ENCODE measurements at places on chromosomes 4 and X. TPM values are rescaled to one million over a fixed set of nuclear protein-coding genes. Genes with fewer than 3 reads are reported as not detected.

GALNTL6 gene
- total RNA-seq = 0.10 TPM

NDNF gene
- 33.3 TPM for total RNA-seq

DCAF4L1 gene
- total RNA-seq = 0.44 TPM

SCRG1 gene
- total RNA-seq = not detected

MAGEC2 gene
- not detected for total RNA-seq

SSX4 gene
- total RNA-seq = not detected

DNA sequence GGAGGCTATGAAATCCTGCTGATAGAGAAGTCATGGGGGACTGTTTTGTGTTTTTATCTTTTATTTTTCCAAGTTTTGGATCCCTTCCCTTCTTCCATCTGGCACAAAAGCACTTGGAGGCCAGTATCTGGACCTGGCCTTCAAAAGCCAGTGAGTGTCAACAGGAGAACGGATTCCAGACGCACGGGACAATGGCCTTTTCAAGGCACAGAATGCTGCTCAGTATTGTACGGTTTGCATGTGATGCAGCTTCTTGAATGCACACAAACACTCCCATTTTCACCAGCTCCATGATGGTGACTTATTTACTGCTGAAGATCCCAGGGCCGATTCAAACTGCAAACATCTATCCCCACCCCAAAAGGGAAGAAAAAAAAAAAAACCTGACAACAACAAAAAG lies 145.4 kb downstream of the CPEB2 start:
- no peak for DNase-seq

DNA sequence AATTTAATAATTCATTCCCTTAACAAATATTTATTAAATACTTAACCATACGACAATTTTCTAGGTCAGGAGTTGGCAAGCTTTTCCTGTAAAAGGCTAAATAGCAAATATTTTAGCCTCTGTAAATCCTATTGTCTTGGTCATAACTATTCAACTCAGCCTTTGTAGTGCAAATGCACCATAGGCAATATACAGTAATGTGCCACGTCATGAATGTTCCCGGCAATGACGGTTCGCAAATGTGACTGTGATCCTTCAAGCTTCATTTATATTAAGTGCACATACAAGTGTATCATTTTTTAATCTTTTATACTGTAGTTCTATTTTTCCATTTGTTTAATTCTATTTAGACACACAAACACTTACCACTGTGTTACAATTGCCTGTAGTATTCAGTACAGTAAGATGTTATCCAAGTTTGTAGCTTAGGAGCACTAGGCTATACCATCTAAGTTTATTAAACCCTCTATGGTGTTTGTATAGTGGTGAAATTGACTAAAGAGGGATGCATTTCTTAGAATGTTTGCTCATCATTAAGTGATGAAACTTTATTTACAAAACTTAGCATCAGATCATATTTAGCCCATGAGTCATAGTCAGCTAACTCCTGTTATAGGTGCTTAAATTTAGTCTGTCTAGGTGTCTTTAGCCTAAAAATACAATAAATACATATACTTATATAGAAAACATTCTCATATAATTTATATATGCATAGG lies 553.6 kb downstream of the STPG2 start:
- no peak for DNase-seq

DNA sequence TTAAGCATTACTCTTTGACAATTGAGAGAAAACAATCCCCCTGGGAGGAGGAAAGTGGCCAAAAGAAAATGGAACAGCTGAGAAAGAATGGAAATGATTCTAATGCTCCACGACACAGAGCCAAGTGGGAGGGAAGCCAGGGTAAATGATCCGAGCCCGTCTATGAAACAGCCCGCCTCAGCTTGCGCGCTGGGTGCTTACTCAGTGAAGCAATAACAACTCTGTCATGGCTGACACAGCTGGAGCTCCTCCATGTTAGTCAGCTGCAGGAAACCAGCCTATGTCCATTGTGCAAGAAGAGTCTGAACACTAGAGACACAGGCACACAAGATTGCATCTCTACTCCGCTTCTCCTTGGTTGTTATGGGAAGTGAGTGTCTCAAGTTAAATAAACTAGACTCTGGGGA lies 19.3 kb downstream of the NOA1 start:
- DNase-seq = no peak

GRCh38 chr4:41104155-41104554 lies 110.2 kb downstream of the APBB2 start:
- DNase-seq = no peak

DNA sequence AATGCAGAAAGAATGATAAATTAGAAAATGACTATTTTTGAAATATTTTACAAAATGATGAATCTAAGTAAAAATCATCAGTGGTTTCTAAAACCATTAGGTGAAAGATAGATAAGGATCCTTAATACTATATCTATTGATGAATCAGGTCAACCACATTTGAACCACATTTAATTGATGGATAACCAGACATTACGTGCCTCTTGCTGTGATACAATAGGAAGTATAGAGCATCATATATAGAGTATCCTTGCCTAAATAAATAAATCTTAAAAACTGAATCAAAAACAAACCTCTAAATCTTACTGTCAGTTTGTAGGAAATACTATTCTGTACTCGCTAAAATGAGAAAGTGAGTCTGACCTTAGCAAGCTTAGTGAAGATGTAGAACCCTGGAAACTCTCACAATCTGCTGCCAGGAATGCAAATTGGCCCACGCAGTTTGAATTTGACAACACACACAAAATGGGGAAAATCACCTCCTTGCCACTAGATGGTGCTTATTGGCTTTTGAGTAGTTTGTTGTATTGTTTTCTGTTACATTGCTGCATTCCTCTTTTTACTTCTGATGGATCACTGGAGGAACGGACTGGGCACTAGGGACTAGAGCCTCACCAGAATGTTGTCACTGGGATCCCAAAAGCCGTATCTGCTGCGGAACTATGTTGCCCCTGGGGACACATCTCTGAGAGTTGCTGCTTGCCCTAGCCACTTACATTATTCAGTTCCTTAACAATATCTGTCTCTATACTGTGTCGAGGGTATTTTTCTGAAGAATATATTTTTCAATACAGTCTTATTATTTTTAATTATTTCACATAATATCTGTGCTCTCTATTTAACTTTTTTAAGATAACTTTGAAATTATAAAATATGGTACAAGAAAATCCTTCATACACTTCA lies 25.4 kb upstream of the SLAIN2 start:
- DNase-seq = peak; percentile 23

DNA sequence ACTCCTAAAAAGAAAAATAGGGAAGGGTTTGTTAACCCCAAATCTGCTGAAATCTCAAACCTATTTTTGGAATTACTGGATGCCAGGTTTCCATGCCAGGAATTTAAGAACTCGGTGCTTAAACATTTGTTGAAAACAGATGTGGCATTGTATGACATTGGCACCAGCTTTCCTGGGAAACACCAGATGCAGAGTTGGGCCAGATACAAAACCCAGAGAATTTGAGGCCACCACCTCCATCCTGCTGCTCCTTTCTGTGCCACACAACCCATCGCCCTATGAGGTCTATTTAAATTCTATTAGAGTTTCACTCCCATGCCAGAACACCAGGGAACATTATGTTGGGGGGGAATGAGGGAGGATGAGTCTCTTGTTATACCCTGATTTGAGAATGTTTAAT lies 71.7 kb downstream of the ARAP2 start:
- no peak for DNase-seq

- DNase-seq = no peak
Measured at GRCh38 chr4:154566639-154567204, 3.9 kb downstream of the FGB start.

- no peak for DNase-seq
Measured at GRCh38 chr4:182978152-182978827, 61.1 kb upstream of the DCTD start.

- no peak for DNase-seq
Measured at GRCh38 chr4:89800527-89801103, 36.3 kb downstream of the SNCA start.

DNA sequence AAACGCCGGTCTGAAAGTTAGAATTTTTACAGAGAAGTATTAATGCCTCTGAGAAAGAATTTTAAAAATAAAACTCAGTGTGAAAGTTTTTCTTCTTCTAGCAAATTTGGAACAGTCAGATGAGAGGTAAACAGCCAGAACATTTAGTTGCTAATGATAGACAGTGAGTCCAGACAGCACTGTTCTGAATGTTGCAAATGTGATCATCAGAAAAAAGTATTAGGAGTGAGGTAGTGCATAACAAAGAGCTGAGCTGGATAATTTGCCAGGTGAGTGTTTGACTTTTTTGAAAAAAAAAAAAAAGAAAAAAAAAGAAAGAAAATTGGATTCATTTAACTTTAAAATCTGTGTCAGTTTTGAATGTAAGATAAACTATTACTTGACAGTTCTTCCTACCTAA lies 42.0 kb upstream of the GRPR start:
- DNase-seq = no peak

- no peak for DNase-seq
Measured at GRCh38 chrX:121052122-121052521, 4.7 kb downstream of the GLUD2 start.

GRCh38 chrX:110001740-110002299 lies 1.1 kb upstream of the TMEM164 start:
- no peak for DNase-seq

GRCh38 chr4:7403001-7403400 lies 31.7 kb downstream of the PSAPL1 start:
- no peak for DNase-seq

DNA sequence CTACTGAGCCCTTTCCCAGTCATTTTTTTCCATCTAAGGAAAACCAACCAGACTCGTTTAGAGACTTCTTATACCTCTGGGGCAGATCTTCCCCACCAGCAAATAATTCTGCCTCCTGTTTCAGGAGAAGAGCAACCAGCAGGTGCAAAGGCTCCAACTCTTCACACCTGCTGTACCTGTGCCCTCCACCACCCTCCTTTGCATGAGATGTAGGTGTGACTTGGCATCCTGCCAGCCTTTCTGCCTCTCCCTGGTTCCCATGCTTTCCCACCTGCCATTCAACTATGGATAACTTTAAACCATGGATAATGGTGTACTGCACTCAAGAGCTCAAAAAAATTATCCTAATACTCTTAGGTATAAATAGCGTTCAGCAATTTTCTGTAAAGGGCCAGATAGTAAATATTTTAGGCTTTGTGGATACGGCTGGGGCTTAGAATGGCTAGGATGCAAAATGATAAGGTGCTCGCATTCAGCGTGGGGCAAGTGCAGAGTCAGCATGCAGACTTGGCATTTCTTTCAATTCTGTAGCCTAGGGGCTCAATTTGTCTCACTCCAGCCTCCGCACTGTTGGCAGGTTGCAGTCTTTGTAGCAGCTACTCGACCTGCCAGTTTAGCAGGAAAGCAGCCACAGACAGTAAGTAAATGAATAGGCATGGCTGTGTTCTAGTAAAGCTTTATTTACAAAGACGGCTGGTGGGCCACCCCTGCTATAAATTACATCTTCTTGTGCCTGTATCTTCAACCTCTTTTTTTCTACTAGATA lies 79.8 kb downstream of the HCCS start:
- no peak for DNase-seq

DNA sequence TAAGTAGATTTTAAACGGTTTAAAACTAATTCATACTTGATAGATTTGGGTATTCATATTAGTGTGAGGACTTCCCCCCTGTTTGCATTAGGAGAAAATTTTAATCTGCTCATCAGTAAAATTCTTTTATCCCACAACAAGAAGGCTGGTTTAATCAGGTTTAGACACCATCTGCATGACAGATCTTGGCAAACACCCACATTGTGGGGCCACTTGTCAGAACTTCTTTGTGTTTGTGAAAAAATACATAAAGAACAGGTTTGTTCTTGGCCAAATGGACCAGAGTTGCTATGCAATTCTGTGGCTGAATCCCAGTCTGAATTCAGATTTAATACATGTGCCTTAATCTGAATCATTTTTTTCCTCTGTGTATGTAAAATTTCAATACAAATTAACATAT lies 121.1 kb downstream of the REPS2 start:
- no peak for DNase-seq

DNA sequence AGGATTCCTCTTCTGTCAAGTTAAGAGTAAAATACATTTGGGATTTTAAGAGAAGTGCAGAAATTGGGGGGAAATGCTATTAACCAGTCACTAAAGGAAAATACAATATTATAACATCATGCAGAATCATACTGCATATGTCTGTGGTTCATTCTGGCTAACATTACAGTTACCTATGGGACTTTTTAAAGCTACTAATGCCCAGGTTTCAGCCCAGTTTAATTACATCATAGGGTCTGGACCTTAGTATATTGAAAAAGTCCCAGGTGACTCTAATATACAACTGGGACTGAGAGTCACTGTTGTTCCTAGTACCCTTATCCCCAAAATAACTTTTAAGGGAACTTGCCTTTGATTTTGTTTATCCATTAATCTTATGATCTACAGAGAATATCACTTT lies 10.0 kb downstream of the ABCE1 start:
- no peak for DNase-seq

DNA sequence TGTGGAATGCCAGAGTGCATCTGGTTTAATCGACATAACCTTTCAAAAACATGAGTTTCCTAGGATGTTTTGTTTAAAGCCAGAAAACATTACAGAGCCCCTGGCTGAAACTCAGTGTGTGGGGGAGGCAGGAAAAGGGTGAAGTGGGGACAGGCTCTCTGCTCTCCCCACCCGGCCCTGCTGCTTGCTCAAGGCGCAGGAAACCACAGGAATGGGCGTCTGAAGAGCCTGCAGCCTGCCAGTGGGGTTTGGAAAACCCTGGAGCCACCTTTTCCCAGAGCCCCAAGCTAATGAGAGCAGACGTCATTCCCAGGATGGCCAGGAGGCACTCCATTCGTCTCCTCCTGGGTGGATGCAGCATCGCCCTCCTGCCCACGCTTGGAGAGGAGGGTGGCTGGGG lies 240.6 kb downstream of the AFAP1 start:
- DNase-seq = no peak

GRCh38 chr4:25567253-25567652 lies 88.4 kb upstream of the SLC34A2 start:
- DNase-seq = no peak

GRCh38 chr4:164509951-164510350 lies 244.0 kb upstream of the SMIM31 start:
- DNase-seq = no peak

GRCh38 chr4:39062094-39062769 lies at the start of gene KLHL5:
KLHL5 (plus strand) TSS chr4:39062232; CDS start chr4:39062653, 421 bp downstream.
- no peak for DNase-seq

- DNase-seq = no peak
Measured at GRCh38 chr4:117550085-117550484, 464.7 kb upstream of the TRAM1L1 start.

GRCh38 chr4:52873191-52873590 lies 11.1 kb downstream of the RASL11B start:
- DNase-seq = no peak

- no peak for DNase-seq
Measured at GRCh38 chr4:82650868-82651267, 89.1 kb upstream of the TMEM150C start.

- DNase-seq = no peak
Measured at GRCh38 chr4:31052519-31052918, 332.4 kb downstream of the PCDH7 start.

- no peak for DNase-seq
Measured at GRCh38 chrX:30992381-30992904, 79.4 kb downstream of the FTHL17 start.

GRCh38 chr4:42234817-42235216 lies 82.4 kb upstream of the BEND4 start:
- no peak for DNase-seq

GRCh38 chrX:132822634-132823012 lies 135.8 kb downstream of the HS6ST2 start:
- no peak for DNase-seq

GRCh38 chr4:173318240-173318639 lies 15.9 kb downstream of the HMGB2 start:
- DNase-seq = no peak

Data from endothelial cell (in vitro differentiated cells).